ENCODE measurements at places on chromosomes 16 and 17.

DNA sequence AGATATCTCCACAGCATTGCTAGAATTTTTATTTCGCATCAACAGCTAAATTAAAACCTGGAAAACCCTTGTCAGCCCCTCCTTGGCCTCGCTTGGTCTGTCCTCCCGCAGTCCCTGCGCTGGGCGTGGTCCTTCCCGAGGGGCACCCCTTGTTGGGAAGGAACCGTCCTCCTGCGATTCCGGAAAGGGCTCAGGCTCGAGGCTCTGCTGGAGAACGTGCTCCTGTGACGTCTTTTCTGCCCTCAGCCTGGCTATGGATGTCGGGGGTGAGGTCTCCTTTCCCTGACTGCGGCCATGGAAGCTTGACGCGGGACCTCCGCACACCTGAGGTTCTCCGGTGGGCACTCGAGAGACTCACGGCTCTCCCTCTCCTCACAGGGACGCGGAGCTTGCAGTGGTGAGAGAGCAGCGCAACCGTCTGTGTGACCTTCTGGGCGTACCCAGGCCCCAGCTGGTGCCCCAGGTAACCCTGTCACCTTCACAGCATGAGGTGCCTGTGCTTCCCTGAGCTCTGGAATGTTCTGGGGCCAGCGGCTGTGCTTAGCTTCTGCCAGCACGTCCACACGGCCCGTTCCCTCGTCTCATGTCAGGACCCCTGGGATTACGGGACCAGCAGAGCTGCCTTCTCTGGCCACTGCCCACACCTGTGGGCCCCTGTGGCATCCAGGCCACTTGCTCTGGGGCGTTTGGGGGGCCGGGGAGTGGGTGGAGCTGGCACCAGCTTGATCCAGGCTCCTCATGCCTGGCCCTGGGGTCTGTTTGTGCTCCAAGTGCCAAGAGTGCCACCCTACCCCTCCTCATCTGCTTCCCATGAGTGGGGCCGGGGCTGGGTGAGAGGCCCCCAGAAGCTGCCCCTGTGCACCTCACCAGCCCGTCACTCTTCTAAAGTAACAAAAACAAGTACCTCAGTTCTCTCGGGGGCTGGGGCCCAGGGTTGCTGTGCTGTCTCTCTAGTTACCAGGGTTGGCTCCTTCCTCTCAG, 101.5 kb upstream of the ZNF750 start:
- no peak for DNase-seq

- no peak for DNase-seq
These were observed 54.6 kb downstream of the PRKCA start for GRCh38 chr17:66357037-66357436.

GRCh38 chr16:56748826-56749225, 18.9 kb downstream of the NUP93 start:
- DNase-seq: no peak

DNA sequence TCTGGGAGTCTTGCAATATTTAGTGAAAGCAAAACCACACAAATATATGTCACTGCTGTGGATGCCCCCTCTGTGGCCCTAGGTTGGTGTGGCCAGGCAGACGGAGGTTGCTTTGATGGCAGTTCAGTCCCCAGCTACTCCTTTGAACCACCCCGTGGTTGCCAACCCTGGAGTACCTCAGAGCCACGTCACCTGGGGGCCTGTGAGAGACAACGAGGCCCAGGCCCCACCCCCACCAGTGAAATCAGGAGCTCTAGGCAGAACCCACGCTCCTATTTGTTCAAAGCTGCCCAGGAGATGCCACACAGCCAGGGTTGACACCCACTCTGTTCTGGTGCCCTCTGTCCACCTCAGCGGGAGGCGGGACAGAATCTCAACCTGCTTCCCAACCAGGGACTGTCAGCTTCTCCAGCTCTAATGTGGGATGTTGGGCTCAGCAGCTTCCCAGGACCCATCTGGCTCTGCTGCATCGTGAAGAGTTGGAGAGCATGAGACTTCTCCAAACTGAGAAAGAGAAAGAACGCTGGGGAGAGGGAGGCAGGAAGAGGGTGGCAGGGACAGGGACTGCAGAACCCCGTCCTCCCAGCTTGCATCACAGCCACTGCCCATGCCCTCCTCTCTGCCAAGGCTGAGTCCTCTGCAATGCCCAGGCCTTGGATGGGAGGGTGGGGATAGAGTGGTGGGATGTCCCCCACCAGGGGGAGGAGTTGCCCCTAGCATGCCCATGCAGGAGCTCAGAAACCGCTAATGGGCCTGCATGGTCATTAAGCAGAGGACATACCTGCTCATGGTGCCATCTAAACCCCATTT, 81.8 kb downstream of the C16orf78 start:
- DNase-seq: no peak

- no peak for DNase-seq
These were observed 20.0 kb downstream of the ARHGAP23 start for GRCh38 chr17:38448208-38448771.

DNA sequence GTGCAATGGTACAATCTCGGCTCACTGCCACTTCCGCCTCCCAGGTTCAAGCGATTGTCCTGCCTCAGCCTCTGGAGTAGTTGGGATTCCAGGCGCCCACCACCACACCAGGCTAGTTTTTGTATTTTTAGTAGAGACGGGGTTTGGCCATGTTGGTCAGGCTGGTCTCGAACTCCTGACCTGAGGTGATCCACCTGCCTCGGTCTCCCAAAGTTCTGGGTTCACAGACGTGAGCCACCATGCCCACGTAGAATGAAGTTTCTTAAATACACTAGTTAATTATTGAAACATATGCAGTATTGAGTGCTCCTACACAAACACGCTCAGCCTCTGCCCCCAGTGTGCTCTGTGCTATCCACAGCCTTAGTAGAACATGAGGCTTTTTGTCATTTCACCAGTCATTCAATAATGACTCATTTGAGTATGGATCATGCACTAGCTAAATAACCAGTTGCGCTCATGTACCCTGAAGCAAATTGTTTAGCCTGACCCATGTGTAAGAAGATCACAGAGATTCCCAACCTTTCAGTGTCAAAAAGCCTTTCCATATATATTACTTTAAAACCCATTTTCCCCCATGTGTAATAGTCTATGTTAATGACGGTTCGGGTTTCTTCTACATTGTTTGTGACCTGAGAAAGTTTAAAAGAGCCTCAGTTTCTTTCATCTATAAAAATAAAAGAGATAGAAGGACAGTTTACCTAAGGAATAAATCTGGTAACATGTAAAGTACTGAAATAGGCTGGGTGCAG, 49.7 kb downstream of the TUBD1 start:
- DNase-seq: peak; percentile 61

DNA sequence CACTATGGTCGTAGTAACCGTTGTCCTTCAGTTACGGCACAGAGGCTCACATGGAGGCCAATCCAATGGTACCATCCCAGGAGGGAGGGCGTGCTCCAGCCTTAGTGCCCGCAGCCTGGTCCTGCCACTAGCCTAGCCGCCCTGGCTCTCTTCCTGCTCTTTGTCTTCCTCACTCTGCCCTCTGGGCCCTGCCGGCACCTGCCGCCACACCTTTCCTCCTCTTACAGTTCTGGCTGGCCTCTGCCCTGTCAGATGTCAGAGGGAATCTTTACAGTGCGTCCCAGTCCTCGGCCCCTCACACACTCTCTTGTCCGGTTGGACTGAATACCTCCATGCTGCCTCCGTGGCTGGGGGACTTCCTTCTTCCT, 23.4 kb downstream of the GINS2 start:
- no peak for DNase-seq

DNA sequence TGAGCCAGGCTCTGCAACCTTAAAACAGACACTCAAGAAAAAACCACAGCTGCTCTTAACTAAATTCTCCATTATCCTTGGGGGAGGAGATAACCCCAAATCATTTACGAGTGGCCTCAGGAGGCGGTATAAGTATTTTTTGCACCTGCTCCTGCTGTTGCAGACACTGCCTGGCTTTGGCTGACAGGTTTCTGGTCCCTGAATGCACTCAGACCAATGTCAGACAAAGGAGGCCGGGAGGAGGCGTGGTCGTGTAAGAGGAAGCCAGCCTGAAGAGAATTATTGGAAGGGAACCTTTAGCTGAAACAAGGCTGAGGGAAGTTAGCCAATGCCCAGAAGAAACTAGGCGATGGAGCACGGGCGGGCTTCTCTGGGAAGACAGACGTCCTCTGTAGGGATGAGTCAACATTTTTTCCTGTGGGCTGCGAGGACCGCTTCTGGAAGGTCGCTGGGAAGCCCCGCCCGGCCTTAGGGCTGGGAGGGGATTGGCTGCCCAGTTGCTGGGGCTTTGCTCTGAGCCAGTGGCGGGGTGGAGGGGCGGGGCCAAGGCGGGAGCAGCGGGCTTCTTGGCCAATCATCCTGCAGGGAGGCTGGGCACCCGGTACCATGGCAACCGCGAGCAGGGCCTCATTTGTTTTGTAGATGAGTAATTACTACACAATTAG, 82.3 kb downstream of the CCDC182 start:
- DNase-seq: no peak

DNA sequence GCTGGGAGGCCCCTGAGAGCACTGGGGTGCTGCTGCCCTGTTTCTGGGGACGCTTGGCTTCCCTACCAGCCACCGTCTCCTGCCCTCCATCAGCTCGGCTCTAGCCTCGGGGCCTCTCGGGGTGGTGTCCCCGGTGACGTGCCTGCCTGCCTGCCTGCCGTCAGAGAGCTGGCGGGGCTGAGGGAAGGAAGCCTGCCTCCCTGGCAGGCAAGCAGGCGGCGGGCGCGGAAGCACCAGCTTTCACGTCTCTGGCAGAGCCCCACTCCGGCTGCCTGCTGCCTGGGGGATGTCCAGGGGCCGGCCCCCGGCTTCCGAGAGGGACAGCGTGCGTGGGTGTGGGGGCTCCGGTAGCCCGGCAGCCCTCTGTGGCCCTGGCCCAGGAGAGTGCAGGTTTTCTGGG, 9.3 kb downstream of the CENPX start:
- DNase-seq: no peak

GRCh38 chr16:59144841-59145240, 410.7 kb upstream of the GOT2 start:
- DNase-seq: no peak

- no peak for DNase-seq
These were observed 73.4 kb downstream of the MYO1D start for GRCh38 chr17:32803544-32803943.
